ENCODE measurements at places on chromosomes 2 and 18.

GRCh38 chr2:62369541-62370202 lies 136.3 kb downstream of the TMEM17 start:
- DNase-seq: no peak

DNA sequence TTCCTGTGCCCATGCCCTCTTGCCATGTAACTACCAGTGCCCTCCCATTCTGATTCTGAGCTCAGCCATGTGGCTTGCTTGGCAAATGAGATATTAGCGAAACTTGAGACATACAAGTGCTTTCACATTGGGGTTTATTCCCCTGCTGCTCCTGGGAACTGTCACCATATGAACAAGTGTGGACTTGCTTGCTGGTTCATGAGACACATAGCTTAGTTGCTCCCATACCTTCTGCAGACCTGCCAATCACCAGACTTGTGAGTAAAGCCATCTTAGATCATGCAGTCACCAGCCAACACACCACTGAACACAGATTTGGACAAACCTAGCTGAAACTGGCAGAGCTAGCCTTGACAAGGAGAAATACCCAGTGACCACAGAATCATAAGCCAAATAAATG lies 155.1 kb downstream of the SS18 start:
- DNase-seq: no peak

DNA sequence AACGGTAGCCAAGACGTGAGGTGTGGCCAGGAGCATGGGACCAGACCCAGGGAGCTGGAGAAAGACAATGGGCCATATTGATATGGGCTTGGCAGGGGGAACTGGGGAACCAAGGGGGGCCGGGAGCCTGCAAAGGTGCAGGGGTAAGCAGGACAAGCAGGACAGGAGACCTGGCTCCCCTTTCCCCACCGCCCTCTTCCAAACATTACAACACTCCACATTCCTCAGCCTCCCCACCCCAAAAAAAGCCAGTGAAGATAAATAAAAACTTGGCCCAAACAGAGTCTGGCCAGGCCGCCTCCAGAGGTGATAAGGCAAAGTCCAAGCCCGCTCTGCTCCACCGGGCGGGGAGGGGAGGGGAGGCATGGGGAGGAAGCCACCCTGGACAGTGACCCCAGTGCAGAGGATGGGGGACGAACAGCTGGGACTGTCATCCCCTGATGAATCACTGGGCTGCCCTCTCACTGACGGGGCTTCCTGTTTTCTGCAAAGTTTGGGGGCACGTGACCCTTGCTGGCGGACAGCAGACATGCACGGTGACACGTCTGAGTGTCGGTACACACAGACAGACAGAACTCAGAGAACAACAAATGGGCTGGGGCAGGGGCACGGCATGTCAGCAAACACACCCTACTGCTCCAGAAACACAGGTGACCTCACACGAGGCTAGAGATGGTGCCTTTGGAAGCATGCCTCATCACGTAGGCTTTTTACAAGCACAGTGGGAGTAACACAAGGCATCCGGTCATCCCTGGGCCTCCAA lies 100.2 kb downstream of the TNS1 start:
- no peak for DNase-seq

- no peak for DNase-seq
These were observed 61.5 kb downstream of the MBP start for GRCh38 chr18:77071061-77071460.

- no peak for DNase-seq
These were observed 3.9 kb downstream of the KCNK3 start for GRCh38 chr2:26696351-26696816.

- DNase-seq: no peak
These were observed 234.7 kb downstream of the TTC32 start for GRCh38 chr2:19667085-19667484.

- DNase-seq: no peak
These were observed 39.5 kb downstream of the TGOLN2 start for GRCh38 chr2:85288244-85288725.

DNA sequence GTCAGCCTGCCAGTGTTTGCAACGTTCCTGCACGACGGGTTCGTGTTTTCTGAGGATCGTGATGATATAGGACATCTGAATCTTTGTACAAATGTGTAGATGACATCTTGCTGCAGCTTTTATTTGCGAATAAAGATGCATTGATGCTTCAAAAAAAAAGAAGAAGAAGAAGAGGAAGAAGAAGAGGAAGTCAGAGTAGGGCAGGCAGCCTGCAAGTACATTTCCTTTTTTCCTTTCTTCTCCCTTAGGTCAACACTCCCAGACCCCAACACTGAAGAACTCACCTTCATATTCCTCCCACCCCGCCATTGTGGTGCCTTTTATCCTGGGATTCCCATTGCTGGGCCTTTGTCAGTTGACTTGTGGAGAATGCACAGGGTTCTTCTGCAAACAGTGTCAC lies 91.5 kb downstream of the FHOD3 start:
- DNase-seq: no peak

DNA sequence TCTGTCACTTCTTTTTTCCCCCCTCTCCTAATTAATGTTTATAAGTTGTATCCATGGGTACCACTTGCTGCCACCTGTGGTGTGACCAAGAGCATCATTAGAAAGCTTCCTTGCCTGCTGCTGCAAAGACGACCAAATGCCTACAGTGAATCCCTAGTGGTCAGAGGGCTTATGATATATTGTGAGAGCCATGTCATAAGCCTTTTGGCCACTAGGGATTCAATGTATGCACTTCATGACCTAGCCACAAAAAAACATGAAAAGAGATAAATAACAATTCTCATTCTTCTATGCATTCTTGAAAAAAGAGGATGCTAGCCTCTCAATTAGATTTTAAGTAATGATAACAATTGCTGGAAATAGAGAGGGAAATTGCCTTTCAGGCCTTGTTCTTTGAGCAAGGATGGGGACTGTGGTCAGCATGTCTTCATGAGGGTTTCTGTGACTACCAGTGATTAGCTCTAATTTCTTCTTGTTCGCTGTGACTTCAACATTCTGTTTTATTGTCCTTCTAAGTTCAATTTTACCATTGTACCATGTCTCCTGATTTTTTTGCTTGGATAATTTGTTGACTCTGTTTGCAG lies 435.3 kb downstream of the TGIF1 start:
- no peak for DNase-seq

- no peak for DNase-seq
These were observed 34.7 kb downstream of the ICOS start for GRCh38 chr2:203971251-203971650.

DNA sequence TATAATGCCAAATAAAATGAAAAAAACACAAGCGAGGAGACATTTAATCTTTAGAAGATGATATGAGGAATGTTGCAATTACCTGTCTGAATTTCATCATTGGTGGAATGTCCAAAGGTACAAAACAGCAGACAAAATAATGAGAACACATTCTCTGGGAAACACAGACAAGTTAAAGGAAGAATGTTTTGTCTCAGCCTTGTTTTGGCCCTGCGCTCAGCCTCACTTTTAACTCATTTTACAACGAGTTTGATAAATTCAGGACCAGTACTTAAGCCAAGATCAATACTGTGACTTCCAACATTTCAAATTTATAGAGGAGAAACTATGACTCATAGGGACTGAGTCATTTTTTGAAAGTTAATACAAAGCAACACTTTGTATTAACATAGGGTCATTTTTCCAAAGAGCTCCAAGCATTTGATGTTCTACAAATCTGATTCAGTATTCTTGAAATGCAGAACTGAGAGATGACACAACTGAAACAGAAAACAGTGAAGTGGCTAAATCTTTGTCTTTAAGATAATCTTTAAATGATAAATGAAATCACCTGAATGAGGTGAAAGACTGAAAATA lies 833.2 kb upstream of the CHAC2 start:
- no peak for DNase-seq

DNA sequence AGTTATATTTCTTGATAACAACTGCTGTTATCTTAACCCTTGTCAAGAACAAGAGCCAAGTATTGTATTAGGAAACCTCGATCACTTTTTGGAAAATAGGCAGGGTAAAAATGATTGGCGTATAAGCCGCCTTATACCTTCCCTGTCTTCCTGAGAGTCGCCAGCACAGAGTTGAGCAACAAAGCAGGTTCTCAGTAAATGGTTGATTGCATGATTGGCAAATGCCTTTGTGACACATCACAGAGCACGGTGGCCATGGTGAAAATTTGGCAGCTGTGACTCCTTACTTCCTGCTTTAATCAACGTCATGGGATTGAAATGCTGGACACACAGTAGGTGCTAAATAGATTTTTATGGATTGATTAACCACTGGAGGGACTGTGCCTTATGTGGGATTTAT lies 3.9 kb upstream of the KLHL29 start:
- DNase-seq: no peak

- no peak for DNase-seq
These were observed 146.3 kb downstream of the CERS6 start for GRCh38 chr2:168602379-168602778.

- DNase-seq: no peak
These were observed 26.9 kb downstream of the GCG start for GRCh38 chr2:162125138-162125537.
